ENCODE measurements at places on chromosomes 12 and 14.

DNA sequence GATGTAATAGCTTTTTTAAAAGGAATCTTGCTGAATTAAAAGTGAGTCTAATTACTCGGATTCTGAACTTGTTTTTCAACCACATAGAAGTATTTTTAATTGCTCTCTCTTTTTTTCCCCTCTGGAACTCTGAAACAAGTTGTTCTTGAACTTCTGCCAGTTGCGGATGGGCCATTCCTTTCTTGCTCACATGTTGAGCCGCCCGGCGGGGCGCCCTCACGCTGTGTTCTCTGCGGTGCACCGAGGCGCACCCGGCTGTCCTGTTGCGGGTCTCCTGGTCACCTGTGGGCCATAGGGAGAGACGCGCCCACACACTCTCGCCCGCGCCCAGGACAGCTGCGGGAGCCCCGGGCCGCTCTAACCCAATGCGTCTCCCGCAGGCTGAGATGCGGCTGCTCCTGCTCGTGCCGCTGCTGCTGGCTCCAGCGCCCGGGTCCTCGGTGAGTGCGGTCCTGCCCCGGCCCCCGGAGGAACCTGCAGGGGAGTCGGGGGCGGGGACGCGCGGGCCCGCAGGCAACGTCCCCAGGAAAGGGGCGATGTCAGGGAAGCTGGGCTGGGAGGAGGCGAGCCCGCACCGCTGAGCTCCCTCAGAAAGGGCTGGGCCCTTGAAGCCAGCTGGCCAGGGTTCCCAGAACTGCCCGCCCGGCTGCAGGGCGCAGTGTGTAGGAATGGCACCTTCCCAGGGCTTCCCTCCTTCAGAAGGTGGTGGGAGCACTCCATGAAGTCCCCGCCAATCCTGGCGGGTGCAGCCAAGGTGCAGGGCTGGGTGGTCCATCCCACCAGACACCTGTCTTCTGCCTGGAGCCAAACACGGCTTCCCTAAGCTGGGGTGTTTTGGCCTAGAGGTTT lies 2.3 kb downstream of the PAPLN start:
- no peak for DNase-seq

DNA sequence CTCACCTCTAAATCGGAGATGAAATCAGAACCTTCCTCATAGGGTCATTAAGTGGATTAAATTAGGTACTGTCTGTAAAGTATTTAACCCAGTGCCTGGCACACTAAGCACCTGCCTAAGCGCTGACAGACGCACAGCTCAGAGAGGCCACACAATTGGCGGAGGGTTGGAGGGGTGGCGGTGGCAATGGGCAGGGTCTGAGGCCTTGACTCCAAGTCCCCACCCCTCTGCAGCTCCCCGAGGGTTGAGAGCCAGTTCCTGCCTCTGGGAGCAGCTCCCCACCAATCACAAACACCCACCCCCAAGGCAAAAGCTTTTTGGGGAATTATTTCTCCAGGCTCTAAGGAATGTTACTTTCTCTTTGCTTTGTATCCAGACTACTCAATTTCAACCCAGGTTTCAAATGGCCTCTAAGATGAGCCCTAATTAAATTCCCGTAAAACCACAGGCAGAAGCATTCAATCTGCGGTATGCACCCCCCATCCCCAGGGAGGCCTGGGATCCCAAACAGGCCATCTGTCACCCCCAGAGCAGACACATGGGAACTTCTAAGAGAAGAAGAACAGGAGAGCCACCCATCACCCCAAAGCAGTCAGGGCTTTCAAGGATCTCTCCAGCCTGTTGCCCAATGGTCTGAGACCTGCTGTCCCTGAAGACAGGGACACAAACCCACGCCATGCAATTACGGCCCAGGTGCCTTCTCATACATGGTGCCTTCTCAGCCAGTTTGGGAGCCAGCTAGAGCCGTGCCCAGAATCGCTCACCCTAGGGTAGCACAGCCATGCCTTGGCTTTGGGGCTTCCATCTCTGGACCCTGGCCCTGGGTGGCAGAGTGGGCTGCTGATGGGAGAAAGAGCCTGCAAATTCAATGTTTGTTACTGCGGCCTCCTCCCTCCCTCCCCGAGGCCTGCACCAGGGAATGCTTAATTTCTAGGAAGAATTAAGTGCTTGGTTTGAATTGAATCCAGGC lies 66.1 kb downstream of the CHGA start:
- DNase-seq, result no peak

- no peak for DNase-seq
Observed at GRCh38 chr14:68879841-68880575, 87.1 kb upstream of the ZFP36L1 start.

GRCh38 chr12:119627019-119627643 lies 33.6 kb downstream of the TMEM233 start:
- DNase-seq, result no peak

GRCh38 chr12:123363740-123364531 lies 711 bp downstream of the SBNO1 start:
- DNase-seq, result peak; percentile 10

DNA sequence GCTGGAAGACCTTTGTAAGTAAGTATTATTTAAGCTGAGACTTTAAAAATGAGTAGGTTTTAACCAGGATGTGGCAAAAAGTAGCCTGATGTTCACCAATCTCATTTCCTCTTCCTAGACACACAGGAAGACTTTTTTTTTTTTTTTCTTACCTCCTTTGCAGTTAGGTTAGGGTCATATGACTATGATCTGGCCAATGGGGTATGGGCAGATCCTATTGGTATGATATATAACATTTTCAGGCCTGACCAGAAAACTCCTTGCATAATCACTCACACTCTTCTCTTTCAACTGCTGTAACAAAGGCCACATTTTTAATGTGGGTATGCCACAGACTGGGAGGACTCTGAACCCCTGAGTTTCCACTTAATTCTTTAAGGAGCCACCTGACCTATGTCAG lies 2.7 kb upstream of the RPS6KA5 start:
- no peak for DNase-seq

GRCh38 chr12:46271863-46272262 lies 3.0 kb upstream of the SLC38A1 start:
- DNase-seq, result no peak

DNA sequence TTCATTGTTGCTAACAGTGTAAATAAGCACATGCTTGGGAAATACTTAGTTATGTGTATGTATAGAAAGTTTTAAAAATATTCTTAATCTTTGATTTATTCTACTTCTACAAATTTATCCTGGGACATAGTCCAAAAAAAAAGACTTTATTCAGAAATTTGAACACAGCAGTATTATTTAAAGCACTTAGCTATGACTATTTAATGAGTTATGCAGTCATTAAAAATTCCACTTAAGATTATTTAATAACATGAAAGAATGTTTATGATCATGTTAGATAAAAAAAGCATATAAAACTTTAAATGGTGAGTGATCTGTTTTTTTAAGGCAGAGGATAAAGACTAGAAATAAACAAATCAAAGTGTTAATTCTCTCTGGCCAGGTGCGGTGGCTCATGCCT lies 78.3 kb downstream of the BAZ1A start:
- DNase-seq, result no peak

DNA sequence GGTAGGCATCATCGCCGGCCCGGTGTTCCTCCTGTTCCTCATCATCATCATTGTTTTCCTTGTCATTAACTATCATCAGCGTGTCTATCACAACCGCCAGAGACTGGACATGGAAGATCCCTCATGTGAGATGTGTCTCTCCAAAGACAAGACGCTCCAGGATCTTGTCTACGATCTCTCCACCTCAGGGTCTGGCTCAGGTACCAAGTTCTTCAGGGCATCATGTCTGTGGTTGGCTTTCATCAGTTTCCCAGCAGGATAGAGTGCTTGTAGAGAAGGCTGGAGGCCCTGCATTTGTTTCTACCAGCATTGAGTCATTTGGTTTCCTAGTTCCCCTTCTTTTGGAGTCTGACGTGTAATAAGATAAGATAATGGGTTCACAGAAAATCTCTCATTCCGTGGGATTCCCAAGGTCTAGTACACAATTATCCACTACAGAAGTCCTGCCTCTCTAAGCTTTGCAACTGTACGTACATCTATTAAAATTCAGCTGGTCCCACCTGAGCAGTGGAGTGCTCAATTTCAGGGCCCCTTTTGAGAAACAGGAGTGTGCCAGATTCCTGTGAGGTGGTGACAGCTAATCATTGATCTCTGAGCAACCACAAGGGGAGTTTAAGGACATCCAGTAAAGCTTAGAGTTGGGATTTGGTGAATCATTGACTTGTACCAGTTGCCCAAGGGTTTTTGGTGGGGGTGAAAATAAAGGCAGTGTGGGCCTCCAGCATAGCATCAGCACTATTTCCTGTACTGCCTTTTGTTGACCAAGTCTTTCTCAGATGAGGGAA lies 25.1 kb downstream of the ACVR1B start:
- DNase-seq, result no peak

DNA sequence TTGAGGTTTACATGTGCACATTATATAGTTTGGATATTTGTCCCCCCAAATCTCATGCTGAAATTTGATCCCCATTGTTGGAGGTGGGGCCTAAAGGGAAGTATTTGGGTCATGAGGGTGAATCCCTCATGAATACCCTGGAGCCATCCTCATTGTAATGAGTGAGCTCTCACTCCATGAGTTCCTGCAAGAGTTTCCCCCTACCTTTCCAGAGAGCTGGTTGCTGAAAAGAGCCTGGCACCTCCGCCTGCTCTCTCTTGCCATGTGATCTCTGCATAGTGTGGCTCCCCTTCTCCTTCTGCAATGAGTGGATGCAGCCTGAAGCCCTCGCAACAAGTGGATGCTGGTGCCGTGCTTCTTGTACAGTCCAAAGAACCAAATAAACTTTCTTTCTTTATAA lies 234.3 kb upstream of the DIO2 start:
- DNase-seq, result no peak

- no peak for DNase-seq
Observed at GRCh38 chr14:54211551-54212308, 185.1 kb upstream of the CDKN3 start.

GRCh38 chr14:60323199-60323896 lies 74.3 kb downstream of the PPM1A start:
- DNase-seq, result no peak

DNA sequence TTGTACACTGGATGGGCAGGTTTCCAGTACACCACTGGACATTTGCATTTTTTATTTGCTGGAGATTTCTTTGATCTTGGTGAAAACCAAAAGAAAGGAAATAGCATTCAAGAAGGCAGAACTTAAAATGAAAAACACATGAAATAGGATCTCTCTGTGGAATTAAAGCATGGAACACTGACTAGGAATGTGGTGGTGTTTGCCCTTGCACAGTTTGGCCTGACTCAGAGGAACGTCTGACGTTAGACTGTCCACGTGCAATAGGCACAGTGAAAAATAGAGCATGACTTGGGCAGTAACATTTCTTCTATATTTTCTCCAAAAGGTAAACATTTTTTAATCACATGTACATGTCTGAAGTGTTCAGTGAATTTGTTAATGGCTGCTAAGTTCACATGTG lies 474.1 kb upstream of the PRICKLE1 start:
- no peak for DNase-seq

GRCh38 chr12:90842477-90842876 lies 112.5 kb downstream of the CCER1 start:
- no peak for DNase-seq

GRCh38 chr12:3365463-3366411 lies 125.3 kb upstream of the PRMT8 start:
- DNase-seq, result no peak

GRCh38 chr14:73712071-73712506 lies 2.1 kb downstream of the PNMA1 start:
- no peak for DNase-seq

- no peak for DNase-seq
Observed at GRCh38 chr12:105300883-105301282, 29.6 kb upstream of the C12orf75 start.

DNA sequence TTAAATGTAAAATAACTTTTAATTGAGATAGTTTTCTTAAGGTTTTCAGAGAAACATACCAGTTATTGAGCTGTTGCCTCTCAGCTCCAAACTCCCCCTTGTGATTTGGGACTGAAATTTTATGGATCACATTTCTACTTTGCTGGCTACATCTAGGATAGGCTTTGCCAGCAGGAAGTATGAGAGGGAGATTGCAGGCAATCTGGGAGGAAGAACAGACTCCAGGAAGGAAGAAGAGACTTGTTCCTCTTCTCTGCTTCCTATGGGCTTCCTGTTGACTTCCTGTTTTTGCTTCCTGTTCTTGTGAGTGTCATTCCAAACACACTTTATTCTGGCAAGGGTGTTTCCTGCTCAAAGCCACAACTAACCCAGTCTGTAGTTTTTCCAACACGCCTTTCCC lies 312.9 kb downstream of the ITPR2 start:
- no peak for DNase-seq

DNA sequence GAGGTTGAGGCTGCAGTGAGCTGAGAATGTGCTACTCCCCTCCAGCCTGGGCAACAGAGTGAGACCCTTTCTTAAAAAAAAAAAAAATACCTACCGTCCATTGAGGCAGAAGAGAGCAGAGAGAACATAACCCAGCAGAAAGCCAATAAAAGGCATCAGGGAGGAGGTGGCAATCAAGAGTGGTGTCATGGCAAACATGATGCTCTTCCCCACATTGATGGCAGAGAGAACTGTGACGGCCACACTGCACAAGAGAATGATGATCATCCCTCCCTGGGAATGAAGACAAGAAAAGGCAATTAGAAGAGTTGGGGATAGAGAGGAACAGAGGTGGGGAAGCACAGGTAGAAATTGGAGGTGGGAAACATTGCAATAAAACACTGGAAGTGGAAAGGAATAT lies 12.1 kb downstream of the SRSF5 start:
- DNase-seq, result no peak

- DNase-seq, result no peak
Observed at GRCh38 chr12:105225505-105226015, 10.4 kb downstream of the APPL2 start.

DNA sequence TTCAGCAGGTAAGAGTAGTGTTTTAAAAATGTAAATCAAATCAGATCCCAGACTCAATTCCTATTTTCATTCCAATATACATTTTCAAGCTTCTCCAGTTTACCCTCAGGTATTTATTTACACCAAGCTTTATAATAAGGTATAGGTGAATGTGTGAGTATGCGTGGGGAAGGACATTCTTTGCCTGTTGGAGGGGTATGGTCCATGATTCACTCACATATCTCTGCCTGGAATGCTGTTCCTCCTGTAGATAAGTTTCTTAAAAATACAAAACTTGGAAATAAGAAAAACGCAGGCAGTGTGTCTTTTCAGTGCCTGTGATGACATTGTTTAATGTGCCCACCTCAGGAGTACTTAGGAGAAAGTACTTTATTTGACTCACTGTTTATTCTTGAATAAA lies 118.6 kb downstream of the CCDC91 start:
- no peak for DNase-seq

DNA sequence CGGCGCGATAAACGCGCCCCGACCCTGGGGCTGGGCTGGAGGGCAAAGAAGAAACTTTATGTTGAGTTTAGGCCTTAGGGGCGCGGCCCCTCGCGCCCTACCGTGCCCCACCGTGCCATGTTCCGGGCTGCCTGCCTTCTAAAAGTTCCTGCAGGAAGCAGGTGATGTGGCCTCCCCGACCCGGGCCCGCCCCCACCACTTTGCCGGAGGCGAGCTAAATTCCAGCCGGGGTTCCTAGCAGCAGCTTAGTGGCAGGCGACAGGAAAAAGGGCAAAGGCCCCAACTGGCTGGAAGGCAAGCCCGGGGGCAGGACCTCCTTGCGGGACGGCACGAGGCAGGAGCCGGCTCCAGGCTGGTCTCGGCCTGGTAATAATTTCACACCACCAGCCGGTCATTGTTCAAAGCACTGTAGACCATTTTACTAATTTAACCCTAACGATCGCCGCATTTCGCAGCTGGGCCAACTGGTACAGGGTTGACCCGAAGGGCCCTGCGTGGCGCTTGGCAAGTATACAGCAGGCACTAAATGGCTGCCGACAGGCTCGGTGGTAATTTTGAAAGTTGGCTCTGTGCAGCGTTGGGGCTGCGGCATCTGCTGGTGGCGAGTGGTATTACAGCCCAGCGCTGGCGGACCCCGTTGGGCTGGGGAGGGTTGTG lies 895 bp upstream of the CCDC88C start:
- DNase-seq, result peak; percentile 82

Data from T-helper 9 cell (primary cell).